ENCODE measurements at places on chromosomes 13 and 19. TPM values are rescaled to one million over a fixed set of nuclear protein-coding genes. Genes with fewer than 3 reads are reported as not detected.

Gene DPF1
- 0.41 TPM for total RNA-seq

Gene NTN5
- total RNA-seq: 0.81 TPM

Gene WDR62
- 21.7 TPM for total RNA-seq

Gene TTC9B
- not detected for total RNA-seq

Gene PEAK3
- total RNA-seq: 1.2 TPM
